ENCODE measurements at places on chromosomes 6 and 20.
A peak's percentile ranks its signal among the peaks of the same experiment; 100 is the strongest.

DNA sequence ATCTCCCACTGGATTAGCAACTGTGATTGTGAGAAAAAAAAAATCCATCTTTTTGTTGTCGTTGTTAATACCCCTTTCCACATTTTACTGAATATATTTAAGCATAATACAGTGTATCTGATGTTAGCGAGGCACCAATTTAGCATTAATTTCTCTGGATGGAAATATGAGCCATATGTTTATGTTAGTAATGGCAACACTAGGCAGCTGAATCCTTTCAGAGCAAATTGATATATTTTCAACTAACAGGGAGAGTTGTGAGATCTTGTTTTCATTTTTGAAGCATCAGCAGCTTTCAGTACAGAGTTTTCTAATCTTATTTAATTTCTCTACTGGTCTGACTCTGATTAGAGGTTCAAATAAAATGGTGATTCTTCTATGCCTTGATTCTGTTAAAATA is 84.8 kb upstream of the HDAC2 start:
- no peak for DNase-seq

DNA sequence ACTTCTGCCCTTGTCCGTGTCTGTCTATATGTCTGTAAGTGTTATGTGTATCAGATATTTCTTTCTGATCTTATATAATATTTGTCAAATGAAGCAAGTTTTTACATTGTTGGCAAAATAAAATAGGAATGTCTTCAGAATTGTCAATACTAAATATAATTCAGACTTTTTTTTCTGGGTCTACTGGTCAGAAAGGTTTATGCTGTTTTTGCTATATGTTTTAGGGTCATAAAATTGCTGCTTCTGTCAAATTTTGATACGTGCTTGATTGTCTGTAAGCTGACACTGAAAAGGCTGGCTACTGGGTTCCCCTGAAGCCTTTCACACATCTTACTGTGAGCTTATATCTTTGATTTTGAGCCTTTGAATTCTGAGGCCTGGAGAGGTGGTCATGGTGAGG is 20.1 kb downstream of the LGSN start:
- no peak for DNase-seq

- DNase-seq: no peak
Measured at GRCh38 chr20:38217791-38218565, 42.6 kb downstream of the KIAA1755 start.

- no peak for DNase-seq
Measured at GRCh38 chr6:31126396-31127175, 6.3 kb upstream of the CDSN start.

DNA sequence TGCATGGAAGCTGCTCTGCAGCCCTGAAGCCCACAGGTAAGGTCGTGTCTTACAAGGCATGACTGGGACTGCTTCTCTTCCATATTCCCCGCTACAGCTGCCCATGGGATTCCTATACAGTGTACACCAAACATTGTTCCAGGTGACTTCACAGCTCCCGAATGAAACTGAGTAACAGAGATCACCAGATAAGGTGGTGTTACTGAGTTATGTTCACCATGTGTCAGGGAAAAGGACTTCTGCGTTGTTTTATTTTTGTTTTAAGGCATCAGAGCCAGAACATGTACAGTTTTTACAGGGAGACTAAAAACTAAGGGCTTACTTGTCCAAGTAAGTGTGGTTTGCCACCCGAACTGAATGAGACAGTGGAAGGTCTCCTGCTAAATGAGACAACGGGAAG is 138.3 kb downstream of the CD83 start:
- no peak for DNase-seq

GRCh38 chr6:121612927-121613326 is 177.5 kb downstream of the GJA1 start:
- DNase-seq: no peak

- DNase-seq: no peak
Measured at GRCh38 chr20:35618263-35619131, 2.9 kb downstream of the SPAG4 start.

- DNase-seq: no peak
Measured at GRCh38 chr6:139538366-139538765, 163.9 kb upstream of the CITED2 start.

- DNase-seq: no peak
Measured at GRCh38 chr6:42260396-42260888, 42.8 kb upstream of the MRPS10 start.

DNA sequence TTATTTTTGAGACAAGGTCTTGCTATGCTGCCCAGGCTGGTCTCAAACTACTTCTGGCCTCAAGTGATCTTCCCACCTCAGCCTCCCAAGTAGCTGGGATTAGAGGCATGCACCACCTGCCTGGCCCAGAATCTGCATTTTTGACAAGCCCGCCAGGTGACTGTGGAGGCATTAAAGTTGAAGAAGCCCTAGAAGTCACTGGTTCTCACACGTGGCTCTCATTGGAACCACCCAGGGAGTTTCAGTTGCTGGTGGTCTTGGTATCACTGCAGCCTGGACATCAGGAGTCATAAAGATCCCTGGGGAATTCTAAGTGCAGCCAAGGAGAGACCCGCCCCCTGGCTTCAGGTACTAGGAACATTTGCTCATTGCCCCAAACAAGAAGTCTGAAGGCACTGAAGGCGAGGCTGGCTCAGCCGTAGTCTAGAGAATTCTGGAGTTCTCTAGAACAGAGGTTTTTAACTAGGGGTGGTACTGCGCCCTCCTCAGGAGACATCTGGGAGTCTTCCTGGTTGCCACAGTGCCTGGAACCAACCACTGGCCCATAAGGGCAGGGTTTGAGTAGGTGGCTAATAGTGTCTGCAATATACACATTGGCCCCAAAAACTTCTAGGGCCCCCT is 182.8 kb downstream of the ZMYND8 start:
- no peak for DNase-seq

DNA sequence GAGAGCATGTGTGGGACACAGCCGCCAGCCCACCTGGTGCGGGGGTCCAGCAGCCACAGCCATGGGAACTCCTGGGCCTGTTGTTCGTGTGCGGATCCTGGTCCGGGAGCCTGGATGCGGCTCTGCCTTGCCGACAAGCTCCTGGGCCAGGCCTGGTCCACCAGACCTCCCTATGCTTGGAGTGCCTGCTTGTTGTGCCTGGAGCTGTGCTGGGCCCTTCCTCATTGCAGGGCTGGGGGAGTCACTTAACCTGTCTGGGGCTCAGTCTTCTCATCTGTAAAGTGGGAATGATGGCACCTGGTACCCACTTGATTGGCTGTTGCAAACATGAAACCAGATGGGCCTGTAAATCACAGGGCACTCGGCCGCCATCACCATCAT is 2.6 kb upstream of the OSBPL2 start:
- DNase-seq: no peak

- no peak for DNase-seq
Measured at GRCh38 chr6:111555036-111555435, 50.6 kb downstream of the TRAF3IP2 start.

DNA sequence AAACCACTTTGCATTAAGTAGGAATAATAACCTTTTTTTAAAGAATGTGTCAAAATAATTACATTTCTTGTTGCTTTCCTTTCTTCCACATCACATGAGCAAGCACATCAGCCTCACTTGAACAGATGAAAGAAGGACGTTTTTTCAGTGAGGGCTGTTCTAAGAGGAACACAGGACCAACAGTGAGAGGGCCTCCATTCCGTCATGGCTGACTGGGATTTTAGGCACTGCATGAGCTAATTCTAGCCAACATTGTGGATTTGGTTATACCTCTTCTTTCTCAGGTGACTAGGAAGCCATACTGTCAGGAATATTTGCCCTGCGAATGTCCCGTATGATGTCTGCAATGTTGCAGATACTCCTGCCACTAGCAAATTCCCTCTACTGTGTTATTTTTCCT is 87.6 kb downstream of the LINC00237 start:
- no peak for DNase-seq

DNA sequence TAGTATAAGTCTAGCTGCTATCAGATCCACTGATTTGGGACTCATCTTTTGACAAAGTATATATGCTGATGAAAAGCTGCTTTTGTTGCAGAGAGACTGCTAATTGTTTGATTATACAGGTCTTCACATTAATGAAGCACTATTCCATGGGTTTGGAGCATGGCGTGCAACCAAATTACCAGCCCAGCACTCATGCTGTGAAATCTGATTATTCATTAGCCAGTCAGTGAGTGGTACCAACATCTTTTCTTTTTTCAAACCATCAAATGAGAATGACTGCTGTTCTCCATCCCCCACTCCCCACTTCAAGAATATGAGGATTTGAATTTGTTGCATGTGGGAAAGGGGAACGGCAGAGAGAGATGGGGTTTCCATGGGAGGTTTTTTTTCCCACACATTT is 91.3 kb downstream of the ID4 start:
- DNase-seq: no peak

DNA sequence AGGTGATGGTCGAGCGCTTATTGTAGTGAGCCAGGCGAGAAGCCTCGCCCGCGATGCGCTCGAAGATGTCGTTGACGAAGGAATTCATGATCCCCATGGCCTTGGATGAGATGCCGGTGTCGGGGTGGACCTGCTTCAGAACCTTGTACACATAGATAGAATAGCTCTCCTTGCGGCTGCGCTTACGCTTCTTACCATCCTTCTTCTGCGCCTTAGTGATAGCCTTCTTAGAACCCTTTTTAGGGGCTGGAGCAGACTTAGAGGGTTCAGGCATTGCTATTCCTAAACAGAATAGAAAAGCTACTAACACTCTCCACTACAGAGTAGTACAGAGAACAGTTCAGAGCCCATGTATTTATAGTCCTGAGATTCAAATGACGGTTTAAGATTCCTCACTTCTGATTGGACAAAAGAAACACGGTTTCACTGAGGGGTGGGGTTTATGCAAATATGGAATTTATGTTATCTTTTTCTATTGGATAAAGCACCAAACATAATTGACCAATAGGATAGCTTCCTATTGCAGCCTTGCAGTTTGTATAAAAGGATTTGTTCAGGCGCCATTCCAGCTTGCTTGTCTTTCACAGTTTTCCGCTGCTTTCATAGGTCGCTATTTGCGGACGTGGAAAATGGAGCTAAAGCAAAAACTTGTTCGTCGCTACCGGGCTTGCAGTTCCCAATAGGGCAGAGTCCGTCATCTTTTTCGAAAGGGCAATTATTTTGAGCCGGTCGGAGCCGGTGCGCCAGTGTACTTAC is 43.7 kb upstream of the HFE start:
- DNase-seq: no peak

DNA sequence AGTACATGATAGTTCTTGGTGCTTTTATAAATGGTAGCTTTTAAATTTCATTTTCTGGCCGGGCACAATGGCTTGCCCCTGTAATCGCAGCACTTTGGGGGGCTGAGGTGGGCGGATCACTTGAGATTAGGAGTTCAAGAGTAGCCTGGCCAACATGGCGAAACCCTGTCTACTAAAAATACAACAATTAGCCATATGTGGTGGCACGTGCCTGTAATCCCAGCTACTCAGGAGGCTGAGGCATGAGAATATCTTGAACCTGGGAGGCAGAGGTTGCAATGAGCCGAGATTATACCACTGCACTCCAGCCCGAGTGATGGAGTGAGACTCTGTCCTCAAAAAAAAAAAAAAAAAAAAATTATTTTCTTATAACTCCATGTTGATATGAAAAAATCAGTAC is 36.0 kb downstream of the LRRN4 start:
- DNase-seq: no peak

DNA sequence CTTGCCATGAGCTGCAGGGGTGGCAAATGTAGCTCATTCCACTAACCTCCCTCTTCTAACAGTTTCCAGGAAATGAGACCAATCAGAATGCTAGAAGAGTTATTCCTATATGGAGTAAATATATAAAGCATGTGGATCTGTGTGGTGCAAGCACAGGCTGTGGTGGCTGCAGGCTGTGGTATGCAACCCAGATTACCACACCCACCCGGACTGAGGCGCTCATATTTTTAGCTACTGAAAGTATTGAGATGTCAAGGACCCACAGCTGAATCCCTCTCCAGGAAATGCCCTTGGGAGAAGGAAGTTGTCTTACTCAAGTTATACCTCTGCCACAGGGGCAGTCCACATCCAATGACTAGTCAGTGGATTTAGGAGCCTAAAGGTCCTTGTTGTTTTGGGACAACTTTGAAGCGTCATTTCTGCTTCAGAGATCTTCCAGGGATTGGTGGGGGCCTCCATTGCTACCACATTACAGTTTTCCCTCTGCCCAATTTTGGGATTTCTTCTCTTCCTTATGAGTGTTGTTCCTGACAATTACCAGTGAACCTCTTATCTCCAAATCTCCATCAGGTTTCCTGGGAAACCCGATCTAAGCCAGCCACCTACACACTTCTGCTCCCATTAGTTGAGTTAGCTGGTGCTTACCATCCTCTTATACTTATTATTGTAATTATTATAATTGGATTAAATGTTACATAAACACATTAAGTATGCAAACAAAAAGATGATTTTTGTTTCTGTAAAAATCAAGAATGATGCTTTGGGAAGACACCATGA is 12.1 kb upstream of the REPS1 start:
- no peak for DNase-seq

DNA sequence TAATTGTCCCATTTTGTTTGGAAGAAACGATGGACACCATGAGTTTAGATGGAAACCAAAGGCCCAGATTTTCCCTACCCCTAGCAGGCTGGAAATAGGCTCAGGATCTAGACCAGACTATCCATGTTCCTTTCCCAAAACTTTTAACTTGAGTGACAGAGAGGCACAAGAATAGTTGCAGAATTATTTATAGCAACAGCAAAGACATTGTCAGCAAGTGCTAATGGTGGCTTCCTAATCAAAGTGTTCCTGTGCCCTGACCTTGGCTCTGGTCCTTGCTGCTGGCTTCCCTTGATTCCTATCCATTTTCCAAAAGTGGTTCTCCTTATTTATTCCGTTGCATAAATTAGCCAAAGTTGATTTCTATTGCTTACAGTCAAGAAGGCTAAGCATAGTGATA is 103.1 kb downstream of the RNGTT start:
- DNase-seq: no peak

DNA sequence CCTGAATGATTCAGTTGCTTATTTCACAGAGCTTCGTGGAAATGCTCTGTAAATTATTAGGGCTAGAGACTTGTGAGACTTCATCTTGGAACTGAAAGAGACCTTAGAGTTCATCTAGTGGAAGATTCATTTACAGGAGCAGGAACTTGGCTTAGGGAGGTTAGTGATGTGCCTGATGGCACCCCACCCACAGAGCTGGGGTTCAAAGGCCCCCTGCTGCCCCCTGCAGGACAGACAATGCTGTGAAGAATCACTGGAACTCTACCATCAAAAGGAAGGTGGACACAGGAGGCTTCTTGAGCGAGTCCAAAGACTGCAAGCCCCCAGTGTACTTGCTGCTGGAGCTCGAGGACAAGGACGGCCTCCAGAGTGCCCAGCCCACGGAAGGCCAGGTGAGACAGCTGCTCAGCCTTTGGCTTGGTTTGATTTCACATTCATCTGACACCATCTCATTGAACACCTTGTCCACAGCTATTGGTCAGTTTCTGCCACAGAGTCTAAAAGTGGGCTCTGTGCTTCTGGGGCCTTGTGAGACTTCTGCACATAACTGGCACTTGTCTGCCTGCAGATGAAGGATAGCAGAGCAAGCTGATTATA is 25.1 kb downstream of the MYBL2 start:
- peak; percentile 68 for DNase-seq
